ENCODE measurements at places on chromosomes 3 and 15.
A peak's percentile ranks its signal among the peaks of the same experiment; 100 is the strongest.

GRCh38 chr3:58658508-58658907 lies 8.1 kb downstream of the FAM3D start:
- no peak for DNase-seq

DNA sequence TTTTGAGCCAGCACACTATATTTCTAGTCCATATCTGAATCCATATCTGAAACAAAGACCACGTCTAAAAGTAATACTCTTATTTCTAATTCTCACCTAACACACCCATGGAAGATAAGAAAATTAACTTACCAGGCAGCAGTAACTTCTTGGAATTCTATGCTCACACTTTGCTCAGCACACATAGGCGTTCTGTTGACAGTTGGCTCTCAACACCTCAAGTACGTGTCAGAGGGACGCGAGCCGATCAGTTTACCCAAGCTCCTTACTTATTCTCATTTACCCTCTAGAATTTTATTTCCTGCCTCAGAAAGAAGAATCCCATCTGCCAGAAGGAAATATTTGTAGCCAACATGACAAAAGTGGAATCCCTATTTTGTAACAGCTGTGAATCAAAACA lies 911.9 kb downstream of the FHIT start:
- DNase-seq, result no peak

DNA sequence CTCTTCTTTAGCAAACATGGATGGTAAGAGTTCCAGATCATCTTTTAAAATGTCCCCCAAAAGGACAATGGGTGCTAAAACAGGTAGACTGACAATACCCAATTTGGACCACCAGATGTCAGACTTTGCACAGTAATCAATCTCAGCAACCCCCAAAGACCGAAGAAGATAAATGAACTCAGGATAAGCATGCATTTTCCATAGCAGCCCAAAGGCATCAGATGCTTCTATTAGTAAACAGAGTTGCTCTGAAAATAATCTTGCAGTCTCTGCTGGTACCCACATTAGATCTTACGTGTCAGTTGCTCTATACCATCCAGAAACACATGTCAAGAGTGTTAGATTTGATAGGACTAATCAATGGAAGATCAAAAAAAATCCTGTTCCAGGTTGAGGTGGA lies 20.6 kb downstream of the MYH15 start:
- DNase-seq, result peak; percentile 61

- DNase-seq, result no peak
Measured at GRCh38 chr3:133730993-133731392, 15.2 kb upstream of the TF start.

DNA sequence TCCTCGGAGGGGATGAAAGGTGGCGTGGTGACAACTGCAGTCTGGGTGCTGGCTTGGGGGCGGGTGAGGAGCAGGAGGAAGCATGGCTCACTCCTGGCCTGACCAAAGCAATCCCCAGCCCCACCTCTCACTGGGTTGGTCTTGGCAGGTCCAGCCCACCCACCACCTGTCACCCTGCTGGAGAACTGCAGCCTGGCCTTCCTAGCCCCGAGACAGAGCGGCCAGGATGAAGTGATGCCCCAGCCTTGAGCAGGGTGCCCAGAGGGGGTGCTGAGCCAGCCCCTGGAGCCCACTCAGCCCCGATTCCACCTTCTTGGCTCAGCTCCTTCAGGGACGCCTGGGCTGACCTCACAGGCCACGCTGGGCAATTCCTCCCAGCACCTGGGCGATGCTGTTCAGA lies 89.9 kb downstream of the IQSEC1 start:
- no peak for DNase-seq

GRCh38 chr3:20173844-20174410 lies 12.1 kb downstream of the SGO1 start:
- no peak for DNase-seq
